ENCODE measurements at places on chromosomes 1 and 21. TPM values are rescaled to one million over a fixed set of nuclear protein-coding genes. Genes with fewer than 3 reads are reported as not detected.

The FCRLA gene
- polyA plus RNA-seq = 0.13 TPM

The C1QTNF12 gene
- not detected for polyA plus RNA-seq

The FCRL2 gene
- not detected for polyA plus RNA-seq

The LCE1A gene
- not detected for polyA plus RNA-seq

The TCEA3 gene
- polyA plus RNA-seq = 1.2 TPM

The COL11A1 gene
- polyA plus RNA-seq = 0.15 TPM

The CREG1 gene
- polyA plus RNA-seq = 26.1 TPM

The RGS5 gene
- 260 TPM for polyA plus RNA-seq

The PLA2G2C gene
- polyA plus RNA-seq = not detected

The PGLYRP3 gene
- polyA plus RNA-seq = not detected

The CAMK2N1 gene
- polyA plus RNA-seq = 2.8 TPM

The AQP10 gene
- polyA plus RNA-seq = 0.02 TPM

The C1orf226 gene
- polyA plus RNA-seq = 0.05 TPM

The DCST2 gene
- 0.76 TPM for polyA plus RNA-seq

The SLC45A3 gene
- 4.6 TPM for polyA plus RNA-seq

The NR1I3 gene
- polyA plus RNA-seq = not detected

The OR2L5 gene
- not detected for polyA plus RNA-seq

The FCGR2B gene
- 0.05 TPM for polyA plus RNA-seq

The FMO1 gene
- not detected for polyA plus RNA-seq

The SPRR3 gene
- not detected for polyA plus RNA-seq

The IL24 gene
- not detected for polyA plus RNA-seq

The FOXD3 gene
- polyA plus RNA-seq = not detected
